H7 (cell line): ENCODE measurements at places on chromosomes 1 and 21. TPM values are rescaled to one million over a fixed set of nuclear protein-coding genes. Genes with fewer than 3 reads are reported as not detected.
A peak's percentile ranks its signal among the peaks of the same experiment; 100 is the strongest.

- DNase-seq, result no peak
These were observed 15.6 kb downstream of the STRIP1 start for GRCh38 chr1:110049801-110050601.

- no peak for DNase-seq
These were observed 510 bp upstream of the UBIAD1 start for GRCh38 chr1:11272544-11272831.

GRCh38 chr21:44079846-44080245, 27.4 kb upstream of the PWP2 start:
- DNase-seq, result no peak

DNA sequence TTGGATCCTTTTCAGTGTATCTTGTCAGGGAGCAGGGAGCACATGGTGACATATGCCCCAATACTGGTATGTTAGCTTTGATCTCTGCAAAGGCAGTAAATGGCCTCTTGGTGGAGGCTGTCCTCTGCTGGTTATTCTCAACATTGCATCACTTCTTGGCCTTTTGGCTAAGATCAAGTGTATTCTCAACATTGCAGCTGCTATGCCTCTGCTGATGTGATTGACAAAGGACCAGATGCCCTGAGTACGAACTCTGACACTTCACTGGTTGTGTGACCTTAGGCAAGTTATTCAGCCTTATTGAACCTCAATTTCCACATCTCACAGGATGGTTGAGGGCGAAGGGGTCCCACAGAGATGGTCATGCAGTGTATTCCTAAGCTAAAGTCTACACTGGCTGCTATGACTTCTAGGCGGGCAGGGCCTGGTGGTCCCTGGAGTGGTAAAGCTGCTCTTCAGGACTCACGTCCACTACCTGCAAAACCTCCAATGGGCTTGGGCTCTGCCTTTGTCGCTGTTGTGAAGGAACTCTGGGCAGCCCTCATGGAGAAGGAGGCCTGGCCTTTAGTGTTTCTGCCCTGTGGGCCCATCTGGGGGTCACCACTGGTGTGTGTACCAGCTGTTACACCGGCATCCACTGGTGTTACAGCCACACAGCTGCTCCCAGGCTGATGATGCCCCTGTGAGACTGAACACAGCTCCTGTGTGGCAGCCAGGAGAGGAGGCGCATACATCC, 64.8 kb downstream of the DNTTIP2 start:
- DNase-seq, result peak; percentile 47

- DNase-seq, result no peak
These were observed 26.8 kb downstream of the PRDM15 start for GRCh38 chr21:41852151-41852928.

LAD1 gene
- total RNA-seq, result 4.3 and 4.5 TPM in 2 replicates

TNFAIP8L2 gene
- 0.14 and 0.15 TPM in 2 replicates for total RNA-seq

OPRD1 gene
- total RNA-seq, result 0.52 and 0.81 TPM in 2 replicates
